Cerebellar nuclear complex (tissue), 1 donor: ENCODE measurements at places on chromosomes 12 and 14.
A peak's percentile ranks its signal among the peaks of the same experiment; 100 is the strongest.

DNA sequence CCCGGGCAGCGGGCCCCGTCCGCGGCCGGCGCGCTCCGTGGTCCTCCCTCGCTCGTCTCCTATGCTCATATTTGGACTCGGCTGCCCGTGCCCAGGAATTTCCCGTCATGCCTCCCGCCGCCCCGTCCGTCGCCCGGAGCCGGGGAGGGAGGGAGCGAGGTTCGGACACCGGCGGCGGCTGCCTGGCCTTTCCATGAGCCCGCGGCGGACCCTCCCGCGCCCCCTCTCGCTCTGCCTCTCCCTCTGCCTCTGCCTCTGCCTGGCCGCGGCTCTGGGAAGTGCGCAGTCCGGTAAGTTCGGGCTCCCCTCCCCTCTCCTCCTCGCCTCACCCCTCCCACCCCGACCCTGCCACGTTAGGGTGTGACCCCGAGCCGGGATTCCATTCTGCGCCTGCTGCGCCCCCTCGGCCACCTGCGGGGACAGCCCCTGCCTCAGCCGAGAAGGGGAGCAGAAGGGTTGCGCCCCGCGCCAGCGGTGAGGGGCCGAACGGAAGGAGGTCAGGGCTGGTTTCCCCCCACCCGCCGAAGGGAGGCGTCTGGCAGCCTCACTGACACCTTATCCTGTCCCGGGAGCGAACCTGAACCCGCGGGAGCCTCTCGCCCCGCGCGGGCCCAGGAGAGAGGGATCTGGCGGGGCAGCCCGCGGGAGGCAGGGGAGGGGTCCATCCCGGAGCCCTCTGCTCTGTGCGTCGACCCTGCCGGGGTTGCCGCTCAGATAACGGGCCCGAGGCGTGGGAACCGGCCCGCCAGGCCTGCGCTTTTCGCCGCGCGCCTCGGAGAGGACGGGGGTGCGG is at the start of gene MSRB3:
Gene MSRB3 (plus strand): TSS at position 108 of the 793 bp plus-strand sequence. CDS start 29,897 bp downstream, outside the sequence.
- DNase-seq, result peak; percentile 42

- DNase-seq, result no peak
These were observed 74.0 kb downstream of the RPS29 start for GRCh38 chr14:49512147-49512551.

- DNase-seq, result no peak
These were observed 179.7 kb upstream of the VASH1 start for GRCh38 chr14:76581592-76581991.

DNA sequence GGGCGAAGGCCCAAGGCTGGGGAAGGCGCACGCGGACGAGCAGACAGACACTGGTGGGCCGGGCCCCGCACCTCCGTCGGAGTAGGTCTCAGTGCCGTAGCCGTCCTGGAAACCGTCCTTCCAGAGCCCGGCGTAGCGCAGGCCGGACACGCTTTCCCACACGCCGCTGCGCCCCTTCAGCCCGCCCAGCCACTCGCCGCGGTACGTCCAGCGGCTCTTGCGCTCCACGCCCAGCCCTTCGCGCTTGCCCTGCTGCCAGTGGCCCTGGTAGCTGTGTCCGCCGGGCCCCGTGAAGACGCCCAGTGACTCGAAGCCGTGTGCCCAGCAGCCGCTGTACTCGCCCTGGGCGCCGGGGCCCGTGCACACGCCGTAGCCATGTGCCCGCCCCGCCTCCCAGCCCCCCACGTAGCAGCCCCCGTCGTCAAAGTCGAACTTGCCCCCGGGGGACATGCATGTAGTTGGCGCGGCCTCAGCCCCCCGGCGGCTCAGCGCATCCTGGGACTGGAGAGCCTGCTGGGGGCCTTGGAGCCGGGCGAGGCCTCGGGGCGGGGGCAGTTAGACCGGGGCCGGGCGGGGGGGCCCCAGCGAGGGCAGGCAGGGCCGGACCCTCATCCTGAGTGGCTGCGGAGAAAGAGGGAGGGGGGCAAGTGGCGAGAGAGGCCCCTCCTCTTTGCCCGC is 1.4 kb downstream of the JPH4 start:
- no peak for DNase-seq

GRCh38 chr14:104598039-104598909 is 6.3 kb downstream of the TMEM179 start:
- no peak for DNase-seq

- DNase-seq, result no peak
These were observed 108.8 kb upstream of the PTPRR start for GRCh38 chr12:71029302-71029701.

DNA sequence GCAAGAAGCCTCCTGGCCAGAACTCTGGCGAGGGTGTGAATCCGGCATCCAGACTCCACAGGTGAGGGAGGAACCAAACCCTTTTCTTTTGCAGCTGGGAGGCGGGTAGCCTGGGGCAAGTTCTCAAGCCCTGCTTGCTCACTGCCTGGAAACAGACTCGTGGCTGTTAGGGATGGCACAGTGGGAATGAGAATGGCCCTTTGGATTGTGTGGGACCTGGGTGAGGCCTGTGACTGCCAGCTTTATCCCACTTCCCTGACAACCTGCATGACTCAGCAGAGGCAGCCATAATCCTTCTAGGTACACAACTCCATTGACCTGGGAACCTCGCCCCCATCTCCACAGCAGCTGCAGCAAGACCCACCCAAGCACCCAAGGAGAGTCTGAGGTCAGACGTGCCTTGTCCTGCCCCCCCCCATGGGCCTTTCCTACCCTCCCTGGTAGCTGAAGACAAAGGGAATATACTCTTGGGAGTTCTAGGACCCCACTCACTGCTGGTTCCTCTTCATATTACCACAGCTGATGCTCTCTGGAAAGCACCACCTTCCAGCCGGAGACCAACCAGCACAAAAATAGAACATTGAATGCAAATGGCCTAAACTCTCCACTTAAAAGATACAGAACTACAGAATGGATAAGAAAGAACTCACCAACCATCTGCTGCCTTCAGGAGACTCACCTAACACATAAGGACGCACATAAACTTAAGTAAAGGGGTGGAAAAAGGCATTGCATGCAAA is 5.1 kb upstream of the GPR33 start:
- no peak for DNase-seq

- DNase-seq, result no peak
These were observed 351.3 kb upstream of the KITLG start for GRCh38 chr12:88931598-88931997.

DNA sequence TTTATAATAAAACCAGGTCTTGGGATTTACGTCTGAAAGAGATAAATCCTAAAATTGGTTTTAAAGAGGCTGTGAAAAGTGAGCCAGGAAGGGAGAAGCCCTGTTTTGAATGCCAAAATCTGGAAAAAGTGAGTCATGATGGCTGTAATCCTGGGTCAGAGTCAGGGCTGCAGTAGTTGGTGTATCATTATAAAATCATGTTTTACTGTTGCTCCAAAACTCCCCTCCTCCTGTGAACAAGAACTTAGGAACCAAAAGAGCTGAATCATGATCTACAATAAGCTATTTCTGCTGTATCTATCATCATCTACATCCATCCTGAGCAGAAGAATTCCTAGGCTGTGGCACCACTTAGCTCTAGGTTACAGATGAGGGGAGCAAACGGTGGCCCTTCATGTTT is 79.3 kb downstream of the LMO3 start:
- no peak for DNase-seq

DNA sequence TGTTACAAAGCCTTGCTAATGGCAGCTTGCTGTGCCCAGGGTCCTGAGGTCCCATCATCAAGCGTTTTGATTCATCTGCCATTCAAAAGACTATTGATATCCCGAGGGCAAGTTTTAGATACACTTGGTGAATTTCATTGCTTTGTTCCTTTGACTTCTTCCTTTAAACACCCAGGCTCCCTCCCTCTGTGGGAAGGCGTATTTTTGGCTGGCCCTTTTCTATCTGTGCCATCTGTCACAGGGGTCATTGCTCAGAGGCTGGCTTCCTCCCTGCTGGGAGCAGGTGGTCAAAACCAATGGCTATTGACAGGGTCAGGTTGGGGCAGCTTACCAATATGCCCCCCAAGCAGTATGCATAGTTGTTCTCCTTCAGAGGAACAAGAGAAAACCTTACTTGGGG is 40.0 kb downstream of the SCN8A start:
- no peak for DNase-seq

- DNase-seq, result no peak
These were observed 97.0 kb downstream of the TMEM30B start for GRCh38 chr14:61184112-61184511.

- no peak for DNase-seq
These were observed 93.0 kb downstream of the ACTN1 start for GRCh38 chr14:68886109-68886434.

- DNase-seq, result no peak
These were observed 8.0 kb downstream of the GSG1 start for GRCh38 chr12:13095266-13095995.

- DNase-seq, result no peak
These were observed 8.8 kb upstream of the TMEM106C start for GRCh38 chr12:47954467-47955045.

- DNase-seq, result no peak
These were observed 413.2 kb downstream of the SOX5 start for GRCh38 chr12:23536293-23536692.

DNA sequence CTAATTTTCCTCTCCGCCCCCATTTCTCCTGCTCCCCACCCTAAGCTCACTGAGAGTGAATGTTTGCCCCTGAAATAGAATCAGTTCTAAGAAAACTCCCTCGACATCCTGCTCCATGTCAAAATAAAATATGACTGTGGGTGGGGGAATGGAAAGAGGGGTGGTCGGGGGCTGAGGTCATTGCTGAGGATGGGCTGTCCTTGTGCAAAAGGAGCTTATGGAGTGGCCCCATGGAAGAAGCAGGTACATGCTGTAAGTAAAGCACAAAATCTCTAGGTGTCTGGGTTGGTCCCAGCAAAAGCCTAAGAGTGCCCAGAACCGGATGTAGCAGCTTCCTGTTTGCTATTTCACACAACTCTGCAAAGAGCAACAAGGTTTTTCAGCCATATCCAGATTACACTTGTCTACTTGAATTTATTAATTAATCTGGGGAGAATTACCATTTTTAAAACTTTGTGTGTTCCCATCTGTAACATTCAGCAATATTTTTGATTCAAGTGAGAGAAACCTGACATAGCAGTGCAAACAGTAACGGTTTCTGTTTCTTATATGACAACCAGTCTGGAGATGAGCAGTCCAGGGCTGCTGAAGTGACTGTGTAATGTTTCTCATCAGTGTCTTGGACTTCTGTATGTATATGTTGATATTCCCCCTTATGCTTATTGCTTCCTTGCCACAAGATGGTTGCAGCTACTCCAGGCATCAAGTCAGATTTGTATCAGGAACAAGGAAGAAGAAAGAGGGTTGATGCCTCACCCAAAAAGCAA is 40.4 kb upstream of the GZMB start:
- DNase-seq, result no peak

DNA sequence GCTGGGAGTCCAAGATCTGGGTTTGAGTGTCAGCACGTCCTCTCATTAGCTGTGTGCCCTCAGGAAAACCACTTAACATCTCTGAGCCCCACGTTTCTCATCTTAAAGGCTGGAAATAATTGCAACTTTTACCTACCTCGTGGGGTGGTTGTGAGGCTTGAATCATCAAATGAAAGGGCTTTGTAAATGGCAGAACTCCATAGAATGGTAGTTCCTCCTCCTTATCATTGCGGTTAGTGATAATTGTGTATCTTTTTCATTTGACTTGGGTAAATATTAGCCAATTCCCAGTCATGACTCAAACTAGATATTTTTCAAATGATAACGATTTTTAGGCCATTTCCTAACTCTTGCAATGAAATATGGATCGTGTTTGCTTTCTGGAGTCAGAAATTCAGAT is 205.5 kb downstream of the CHST11 start:
- DNase-seq, result no peak

DNA sequence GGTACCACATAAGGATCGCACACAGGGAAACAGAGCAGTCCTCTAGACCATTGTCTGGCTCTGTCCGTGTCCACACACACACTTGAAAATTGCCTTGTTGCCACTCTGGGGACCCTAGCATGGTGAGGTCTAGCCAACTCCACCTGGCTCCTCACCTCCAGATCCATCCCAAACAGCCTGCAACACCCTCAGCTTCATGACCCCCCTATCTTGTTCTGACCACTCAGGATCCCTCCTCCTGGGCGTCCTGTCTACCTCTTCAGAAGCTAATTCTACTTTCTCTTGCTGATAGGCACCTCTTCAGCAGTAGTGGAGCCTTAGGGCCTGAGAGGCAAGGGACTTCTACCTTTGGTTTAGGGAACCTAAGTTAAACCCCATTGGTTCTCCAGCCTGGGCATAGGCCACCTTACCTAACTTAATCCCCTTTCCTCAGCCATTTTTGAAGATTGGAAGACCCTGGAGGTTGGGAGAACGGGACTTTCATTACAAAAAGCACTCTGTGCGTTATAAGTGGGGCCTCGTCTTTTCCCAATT is 697 bp upstream of the HOXC5 start:
- DNase-seq, result no peak

DNA sequence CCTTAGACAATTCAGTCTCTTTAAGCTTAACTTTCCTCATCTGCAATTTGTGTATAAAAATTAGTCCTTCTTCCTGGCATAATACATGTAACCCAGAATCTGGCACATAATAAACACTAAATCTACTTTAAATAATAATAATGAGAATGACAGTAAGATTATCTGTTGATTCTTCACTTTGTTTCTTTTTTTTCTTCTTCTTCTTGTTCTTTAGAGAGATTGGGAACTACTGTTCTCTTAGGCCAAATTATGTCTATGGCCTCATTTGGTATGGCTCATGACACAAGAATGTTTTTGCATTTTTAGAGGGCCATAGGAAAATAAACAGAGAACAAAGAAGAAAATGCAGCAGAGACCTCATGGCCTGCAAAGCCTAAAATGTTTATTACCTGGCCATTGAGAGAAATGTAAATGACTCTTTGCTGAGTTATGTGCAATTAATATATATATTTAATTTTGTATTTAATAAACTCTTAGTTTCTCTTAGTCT is 275.8 kb downstream of the SLC6A15 start:
- no peak for DNase-seq

- no peak for DNase-seq
These were observed 101.1 kb downstream of the CRADD start for GRCh38 chr12:93778306-93778705.

DNA sequence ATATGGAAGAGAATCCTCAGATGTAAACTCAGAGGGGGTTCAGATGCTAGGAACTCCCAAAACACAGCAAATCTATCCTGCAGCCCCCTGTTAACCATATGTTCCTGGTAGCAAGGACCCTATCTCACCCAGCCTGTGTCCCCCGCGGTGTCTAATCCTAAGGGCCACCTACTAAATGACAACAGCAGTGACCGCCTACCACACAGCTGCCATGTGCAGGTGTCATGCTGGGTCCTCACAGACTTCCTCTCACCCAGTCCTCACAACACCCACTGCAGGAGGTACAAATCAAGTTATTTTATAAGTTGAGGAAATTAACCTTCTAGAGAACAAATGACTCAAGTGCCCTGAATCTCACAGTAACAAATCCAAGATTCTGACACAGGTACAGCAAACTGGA is 73.9 kb downstream of the ITPK1 start:
- no peak for DNase-seq
